ENCODE measurements at places on chromosomes 12 and 14. TPM values are rescaled to one million over a fixed set of nuclear protein-coding genes. Genes with fewer than 3 reads are reported as not detected.

KRT3 gene
- not detected for total RNA-seq

GRCh38 chr14:68935761-68936214 lies 43.3 kb downstream of the ACTN1 start:
- no peak overlapping the region for H3K4me3 ChIP-seq
- H3K4me1 ChIP-seq = peaks cover 41% of the 10 kb centered on the region
- H3K27me3 ChIP-seq = no peaks in the 10 kb centered on the region
- no peaks in the 10 kb centered on the region for H3K36me3 ChIP-seq

GRCh38 chr14:68510201-68511128 lies 282.4 kb downstream of the ZFP36L1 start:
- no peaks in the 10 kb centered on the region for H3K27me3 ChIP-seq
- no peak for DNase-seq
- no peaks in the 10 kb centered on the region for H3K36me3 ChIP-seq
- no peaks in the 10 kb centered on the region for H3K4me1 ChIP-seq
- no peak overlapping the region for H3K27ac ChIP-seq
- no peak overlapping the region for H3K4me3 ChIP-seq

CD27 gene
- total RNA-seq = 0.23 TPM

SIRT4 gene
- total RNA-seq = 1.5 TPM

DNA sequence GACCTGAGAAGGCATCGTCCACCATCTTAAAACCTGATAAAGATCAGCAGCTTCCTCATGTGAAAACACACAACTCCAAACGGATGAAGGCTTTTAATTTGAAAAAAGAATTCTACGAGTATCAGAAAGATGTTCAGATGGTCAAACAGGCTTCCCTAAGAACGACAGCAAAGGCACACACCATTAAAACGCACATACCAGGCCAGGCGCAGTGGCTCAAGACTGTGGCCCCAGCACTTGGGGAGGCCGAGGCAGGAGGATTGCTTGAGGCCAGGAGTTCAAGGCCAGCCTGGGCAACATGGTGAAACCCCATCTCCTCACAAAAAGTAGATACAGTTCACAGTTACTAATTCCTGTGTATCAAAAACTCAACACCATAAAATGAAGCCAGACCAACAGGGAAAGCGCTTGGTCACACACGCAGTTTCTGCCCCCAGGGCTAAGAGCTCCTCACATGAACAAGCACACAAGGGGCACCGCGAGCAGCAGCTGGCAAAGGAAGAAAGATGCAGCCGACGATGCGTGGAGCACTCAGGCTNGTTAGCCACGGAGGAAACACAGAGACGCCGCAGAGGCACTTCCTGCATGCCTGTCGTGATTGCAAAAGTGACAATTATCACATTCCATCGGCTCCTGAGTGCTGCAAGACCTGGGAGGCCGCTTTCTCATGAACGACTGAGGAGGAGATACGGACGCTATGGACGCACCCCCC lies 78.0 kb downstream of the NOC4L start:
- H3K4me1 ChIP-seq = 0 out of 2 replicates have a peak, but pooled peaks cover 2% of the 10 kb centered on the region
- no peaks in the 10 kb centered on the region for H3K36me3 ChIP-seq
- peaks cover 4% of the 10 kb centered on the region for H3K27me3 ChIP-seq
- peak; percentile 7 for DNase-seq
- H3K27ac ChIP-seq = no peak overlapping the region
- H3K4me3 ChIP-seq = no peak overlapping the region

Measured in Panc1 (cell line).